Activated CD4-positive, alpha-beta T cell treated with anti-CD3 and anti-CD28 coated beads for 4 hours (primary cell): ENCODE measurements at places on chromosomes 5 and 9.

GRCh38 chr5:149961957-149962409, 1.4 kb downstream of the SLC26A2 start:
- DNase-seq, result no peak

DNA sequence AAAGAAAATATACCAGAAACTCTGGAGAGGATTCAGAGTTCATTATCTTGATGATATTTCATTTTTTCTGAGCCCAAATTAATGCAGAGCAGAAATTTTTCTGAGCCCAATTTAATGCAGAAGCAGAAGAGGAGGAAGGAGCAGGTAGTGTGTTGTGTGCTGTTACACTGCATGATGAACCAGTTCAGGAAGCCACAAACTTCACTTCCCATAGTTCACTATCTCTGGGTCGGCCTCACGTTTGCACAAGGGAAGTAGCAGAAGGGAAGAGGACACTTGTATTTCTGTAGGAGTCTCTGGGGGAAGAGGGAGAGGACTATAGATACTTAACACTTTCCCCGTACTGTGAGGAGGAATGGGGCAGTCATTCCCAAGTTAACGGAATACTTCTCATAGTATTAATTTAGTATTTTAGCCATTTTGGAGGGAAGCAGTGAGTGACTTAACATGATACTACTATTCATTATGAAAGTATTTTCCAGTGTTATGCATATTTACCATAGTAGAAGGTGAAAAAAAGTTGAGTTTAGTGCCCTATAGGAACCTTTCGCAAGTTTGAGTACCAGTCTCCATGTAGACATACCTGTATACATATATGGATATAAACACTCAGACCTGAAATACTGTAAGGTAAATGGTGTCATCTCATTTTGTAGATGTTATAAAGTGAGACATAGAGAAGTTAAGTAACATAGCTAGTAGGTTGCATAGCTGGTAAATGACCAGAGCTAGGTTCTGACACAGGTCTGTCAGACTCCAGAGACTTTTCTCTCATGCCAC, 30.0 kb downstream of the XPA start:
- no peak for DNase-seq

DNA sequence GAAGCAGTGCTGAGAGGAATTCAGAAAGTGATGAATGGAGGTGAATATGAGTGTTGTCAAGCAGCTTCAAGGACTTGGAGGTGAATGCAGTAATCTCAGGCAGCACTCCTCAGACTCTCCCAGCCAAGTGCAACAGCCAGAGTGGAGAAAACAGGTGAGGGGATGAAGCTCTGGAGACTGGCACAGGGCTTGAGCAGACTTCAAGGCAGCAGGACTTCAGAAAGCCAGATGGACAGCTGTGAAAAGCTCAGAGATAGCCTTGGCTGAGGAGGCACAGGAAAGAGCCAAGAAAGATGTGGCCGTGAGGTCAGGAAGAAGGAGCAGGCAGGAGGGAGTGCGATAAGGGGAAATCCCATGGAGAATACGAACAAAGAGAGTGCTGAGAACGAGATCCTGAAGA, 194.9 kb downstream of the FBN2 start:
- DNase-seq, result no peak

GRCh38 chr5:43016217-43016779, 23.8 kb downstream of the ANXA2R start:
- DNase-seq, result no peak

DNA sequence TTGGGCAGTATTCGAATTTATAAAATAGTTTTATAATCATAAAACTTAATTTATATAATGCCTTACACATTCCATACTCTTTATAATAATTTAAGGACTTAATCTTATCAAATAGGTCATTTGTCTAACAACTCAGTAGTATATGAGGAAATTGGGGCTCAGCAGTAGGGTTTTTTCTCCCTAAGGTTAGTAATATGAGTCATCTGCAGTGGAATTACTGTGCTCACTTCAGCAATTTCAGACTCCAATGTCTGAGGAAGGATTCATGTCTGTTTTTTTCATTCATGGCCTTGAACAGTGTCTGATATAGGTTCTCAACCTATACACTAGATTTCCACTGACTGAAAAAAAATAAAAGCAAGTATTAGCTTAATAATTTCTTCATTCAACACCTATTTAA, 7.4 kb downstream of the DMRTA1 start:
- DNase-seq, result no peak

- no peak for DNase-seq
Observed at GRCh38 chr5:10736354-10736753, 24.7 kb downstream of the DAP start.

DNA sequence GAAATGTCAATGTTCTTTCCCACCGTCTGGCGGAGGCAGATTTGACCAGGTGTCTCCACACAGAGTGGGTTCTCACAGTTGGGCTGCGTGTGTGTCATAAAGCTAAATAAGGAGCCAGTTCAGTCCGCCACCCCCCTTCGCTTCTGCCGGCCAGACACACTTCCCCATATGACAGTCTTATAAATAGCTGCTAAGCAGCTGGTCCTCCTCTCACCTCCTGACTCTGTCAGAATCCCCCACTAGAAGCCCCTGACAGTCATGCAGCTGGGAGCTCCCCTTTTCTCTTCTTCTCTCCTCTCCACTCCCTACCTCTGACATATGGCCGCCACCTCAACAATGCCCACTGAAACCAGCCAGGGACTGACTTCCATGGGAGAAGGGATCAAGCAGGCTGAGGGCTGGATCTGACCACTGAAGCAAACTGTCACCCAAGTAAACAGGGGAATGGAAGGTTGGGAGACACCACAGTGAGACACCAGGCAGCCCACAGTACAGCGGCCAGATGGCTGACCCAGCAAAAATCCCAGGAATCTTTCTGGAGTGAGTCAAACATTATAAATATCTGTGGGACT, 141.9 kb upstream of the EFNA5 start:
- no peak for DNase-seq

GRCh38 chr9:98095401-98095800, 23.6 kb downstream of the TRIM14 start:
- DNase-seq, result no peak

GRCh38 chr5:15285901-15286583, 213.9 kb upstream of the FBXL7 start:
- DNase-seq, result no peak

GRCh38 chr5:152061095-152061494, 136.4 kb upstream of the GLRA1 start:
- DNase-seq, result no peak

- no peak for DNase-seq
Observed at GRCh38 chr5:122701640-122702523, 73.0 kb upstream of the SNX2 start.

- DNase-seq, result no peak
Observed at GRCh38 chr9:108905494-108905893, 28.4 kb downstream of the ELP1 start.

GRCh38 chr9:14350754-14351153, 36.8 kb upstream of the NFIB start:
- DNase-seq, result no peak

- DNase-seq, result no peak
Observed at GRCh38 chr5:103569313-103570060, 6.9 kb upstream of the NUDT12 start.

- no peak for DNase-seq
Observed at GRCh38 chr5:143676802-143677201, 135.2 kb upstream of the HMHB1 start.

- DNase-seq, result no peak
Observed at GRCh38 chr9:13750639-13751038, 471.1 kb upstream of the MPDZ start.

GRCh38 chr5:8868283-8868682, 677.6 kb downstream of the SEMA5A start:
- DNase-seq, result no peak

- DNase-seq, result no peak
Observed at GRCh38 chr5:93819668-93820067, 78.3 kb upstream of the POU5F2 start.

DNA sequence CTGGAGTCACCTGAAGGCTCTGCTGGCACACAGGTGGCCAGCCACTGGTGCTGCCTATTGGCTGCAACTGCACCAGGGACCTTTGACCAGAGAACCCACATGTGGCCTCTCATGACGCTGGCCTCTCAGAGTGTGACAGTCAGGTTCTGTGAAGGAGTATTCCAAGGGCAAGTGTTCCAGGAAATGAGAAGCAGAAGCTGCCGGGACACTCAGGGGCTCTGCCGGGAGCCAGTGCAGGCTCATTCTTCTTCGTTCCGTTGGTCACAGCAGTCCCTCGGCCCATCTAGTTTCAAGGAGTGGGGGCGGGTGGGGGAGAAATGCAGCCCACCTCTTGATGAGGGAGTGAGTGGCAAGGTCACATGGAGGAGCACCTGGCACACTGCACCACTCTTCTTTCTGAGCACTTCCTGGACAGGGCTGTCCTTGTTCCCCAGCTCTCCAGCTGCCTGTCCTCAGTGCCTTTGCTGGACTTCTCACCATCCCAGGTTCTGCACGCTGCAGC, 237.5 kb downstream of the GADD45G start:
- DNase-seq, result no peak

DNA sequence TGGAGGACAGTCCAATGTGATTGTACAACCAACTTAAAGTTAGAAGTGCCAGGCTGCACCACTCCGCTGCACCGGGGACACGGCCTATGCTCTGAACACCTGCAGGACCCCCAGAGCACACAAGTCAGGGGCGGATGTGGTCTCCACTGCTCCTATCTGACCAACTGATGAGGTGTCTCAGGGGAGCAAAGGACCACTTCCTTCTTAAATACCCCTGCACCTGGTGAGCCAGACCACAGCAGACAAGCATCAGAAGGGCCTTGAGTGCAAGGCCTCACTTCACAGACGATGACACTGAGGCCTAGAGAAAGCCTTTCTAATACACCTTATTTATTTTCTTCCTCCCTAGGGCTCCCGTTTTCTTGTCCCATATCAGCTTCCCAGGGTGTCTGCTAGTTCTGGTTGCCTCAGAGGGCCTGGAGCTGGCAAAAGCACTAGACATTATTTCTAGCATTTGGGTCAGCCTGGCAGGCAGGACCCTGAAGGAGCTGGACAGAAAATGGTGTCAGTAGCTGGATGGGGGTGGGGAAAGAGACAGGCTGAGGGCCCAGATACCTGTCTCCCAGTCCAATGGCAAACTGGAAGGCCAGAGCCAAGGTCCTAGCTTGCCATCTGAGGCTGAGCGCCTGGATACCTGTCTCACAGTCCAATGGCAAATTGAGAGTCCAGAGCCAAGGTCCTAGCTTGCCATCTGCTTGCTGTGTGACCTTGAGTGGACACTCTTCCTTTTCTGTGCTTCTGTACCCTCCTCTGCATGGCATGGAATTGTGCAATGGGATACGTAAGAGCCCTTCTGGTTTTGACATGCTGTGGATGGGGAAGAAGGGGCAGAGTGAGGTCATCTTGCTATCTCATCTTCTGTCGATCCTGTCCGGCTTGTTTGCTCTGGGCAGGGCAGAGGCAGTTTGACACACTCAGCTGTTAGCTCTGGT, 9.0 kb downstream of the CCDC69 start:
- no peak for DNase-seq

- DNase-seq, result no peak
Observed at GRCh38 chr5:127555826-127556225, 38.4 kb downstream of the PRRC1 start.

GRCh38 chr5:145780982-145781381, 54.2 kb downstream of the PRELID2 start:
- no peak for DNase-seq

- DNase-seq, result no peak
Observed at GRCh38 chr5:1476967-1477310, 31.7 kb upstream of the SLC6A3 start.

- no peak for DNase-seq
Observed at GRCh38 chr9:21687351-21687750, 115.1 kb upstream of the MTAP start.

DNA sequence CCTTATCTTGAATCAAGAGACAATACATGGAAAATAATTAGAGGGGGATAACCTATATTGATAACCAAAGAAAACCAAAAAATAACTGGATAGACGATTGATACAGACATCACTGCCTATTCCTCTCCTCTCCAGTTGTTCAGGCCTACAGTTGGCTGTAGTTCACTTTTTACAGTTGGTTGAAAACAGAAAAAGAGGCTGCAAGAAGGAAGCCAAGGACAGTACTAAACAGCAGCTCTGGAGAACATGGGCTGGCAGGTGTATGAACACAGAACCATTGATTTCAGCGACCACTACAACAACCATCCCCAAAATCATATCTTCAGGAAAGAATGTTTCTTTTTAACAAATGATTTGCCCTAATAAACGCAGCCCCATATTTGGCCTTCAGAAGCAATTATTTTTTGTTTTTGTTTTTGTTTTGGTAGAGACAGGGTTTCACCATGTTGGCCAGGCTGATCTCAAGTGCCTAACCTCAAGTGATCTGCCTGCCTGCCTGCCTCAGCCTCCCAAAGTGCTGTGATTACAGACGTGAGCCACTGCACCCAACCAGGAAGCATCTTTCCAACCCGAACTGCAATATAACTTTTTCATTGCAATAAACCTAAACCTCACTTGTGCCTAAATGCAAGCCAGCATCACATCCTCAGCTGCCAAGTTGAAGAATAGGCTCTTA, 64.3 kb downstream of the MLLT3 start:
- DNase-seq, result no peak

- no peak for DNase-seq
Observed at GRCh38 chr5:164376843-164377242, 871.4 kb downstream of the MAT2B start.

- DNase-seq, result no peak
Observed at GRCh38 chr5:135693371-135693955, 114.7 kb upstream of the CXCL14 start.

- DNase-seq, result no peak
Observed at GRCh38 chr5:69494452-69494851, 1.9 kb downstream of the OCLN start.

GRCh38 chr9:135339378-135339973, 140.1 kb upstream of the PPP1R26 start:
- DNase-seq, result no peak

- no peak for DNase-seq
Observed at GRCh38 chr5:24904981-24905517, 260.3 kb upstream of the CDH10 start.

DNA sequence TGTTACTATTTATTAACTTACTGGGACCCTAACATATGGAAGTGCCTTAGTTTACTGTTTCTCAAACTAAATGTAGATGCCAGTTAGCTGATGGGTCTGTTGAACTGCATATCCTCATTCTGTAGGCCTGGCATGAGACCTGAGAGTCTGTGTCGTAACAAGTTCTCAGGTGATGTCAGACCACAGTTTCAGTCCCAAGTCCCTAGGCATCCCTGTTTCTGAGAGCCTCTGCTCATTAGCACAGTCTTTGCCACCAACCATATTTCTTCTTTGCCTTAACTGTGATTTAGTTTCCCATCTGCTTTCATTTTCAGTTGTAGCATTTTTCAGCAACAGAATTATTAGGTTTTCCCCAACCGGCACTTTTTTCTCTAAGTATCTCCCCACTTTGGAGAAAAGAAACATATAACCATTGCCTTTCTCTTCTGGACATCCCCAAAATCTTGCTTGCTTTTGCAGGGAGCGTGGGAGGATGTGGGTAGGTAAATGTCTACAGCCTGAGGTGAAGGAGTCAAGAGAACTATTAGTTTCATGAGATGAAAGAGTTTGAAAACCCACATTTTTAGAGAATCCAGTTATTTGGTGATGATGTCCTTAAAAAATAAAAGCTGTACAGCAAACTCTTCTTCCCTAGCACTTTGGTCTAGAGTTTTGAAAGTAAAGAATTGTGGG, 74.6 kb downstream of the NUDT12 start:
- no peak for DNase-seq

GRCh38 chr9:101138509-101138908, 110.0 kb downstream of the PLPPR1 start:
- DNase-seq, result no peak

- DNase-seq, result no peak
Observed at GRCh38 chr5:6576861-6577501, 55.9 kb downstream of the NSUN2 start.
